ENCODE measurements at places on chromosomes 7 and 10. TPM values are rescaled to one million over a fixed set of nuclear protein-coding genes. Genes with fewer than 3 reads are reported as not detected.

The CREB5 gene
- 4.1 TPM for polyA plus RNA-seq

The EFCAB10 gene
- polyA plus RNA-seq: 1.3 TPM

The MCM10 gene
- polyA plus RNA-seq: 0.12 TPM

The UBTD1 gene
- polyA plus RNA-seq: not detected

Measured in Purkinje cell (primary cell).